ENCODE measurements at places on chromosomes 16 and 17.

DNA sequence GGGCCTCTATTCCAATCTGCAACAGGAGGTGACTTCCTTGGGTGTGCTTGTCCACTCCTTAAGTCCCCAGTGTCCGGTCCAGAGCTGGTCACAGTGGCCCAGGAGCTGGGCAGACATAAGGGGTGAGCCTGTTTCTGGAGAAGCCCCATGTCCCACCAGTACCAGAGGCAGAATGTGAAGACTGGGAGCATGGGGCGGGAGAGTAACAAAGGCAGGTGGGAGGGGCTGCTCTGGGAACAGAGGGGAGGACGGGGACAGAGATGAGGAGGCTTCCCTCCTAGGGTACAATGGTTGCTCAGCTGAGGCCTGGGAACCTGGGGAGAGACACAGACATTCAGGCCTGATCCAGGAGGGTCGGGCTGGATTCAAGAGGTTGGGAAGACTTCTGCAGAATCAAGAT lies 323.3 kb upstream of the TNRC6C start:
- no peak for DNase-seq

- peak; percentile 79 for DNase-seq
Observed at GRCh38 chr17:5419959-5420653, at the start of gene RPAIN. Gene RPAIN, plus strand, starts transcription at chr17:5420182. Its CDS starts 29 bp downstream, at chr17:5420211.

- DNase-seq = no peak
Observed at GRCh38 chr16:13953501-13953900, 33.5 kb downstream of the ERCC4 start.

DNA sequence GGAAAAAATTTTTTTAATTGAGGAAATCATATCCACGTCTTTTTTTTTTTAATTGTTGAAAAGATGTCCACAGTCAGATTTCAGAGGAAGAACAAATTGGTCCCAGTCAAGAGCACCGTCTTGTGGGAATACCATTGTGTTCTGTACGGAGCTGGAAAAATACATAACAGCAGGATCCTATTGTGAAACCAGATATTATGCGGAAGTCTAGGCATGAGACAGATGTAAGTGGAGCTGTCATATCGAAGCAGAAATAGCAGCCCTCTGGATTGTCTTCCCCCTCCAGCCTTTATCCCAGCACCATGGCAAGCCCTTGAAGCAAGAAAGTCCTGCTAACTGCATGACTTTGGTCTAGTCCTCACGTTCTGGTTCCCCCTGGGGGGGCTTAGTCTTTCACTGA lies 391.6 kb upstream of the ASIC2 start:
- DNase-seq = no peak

DNA sequence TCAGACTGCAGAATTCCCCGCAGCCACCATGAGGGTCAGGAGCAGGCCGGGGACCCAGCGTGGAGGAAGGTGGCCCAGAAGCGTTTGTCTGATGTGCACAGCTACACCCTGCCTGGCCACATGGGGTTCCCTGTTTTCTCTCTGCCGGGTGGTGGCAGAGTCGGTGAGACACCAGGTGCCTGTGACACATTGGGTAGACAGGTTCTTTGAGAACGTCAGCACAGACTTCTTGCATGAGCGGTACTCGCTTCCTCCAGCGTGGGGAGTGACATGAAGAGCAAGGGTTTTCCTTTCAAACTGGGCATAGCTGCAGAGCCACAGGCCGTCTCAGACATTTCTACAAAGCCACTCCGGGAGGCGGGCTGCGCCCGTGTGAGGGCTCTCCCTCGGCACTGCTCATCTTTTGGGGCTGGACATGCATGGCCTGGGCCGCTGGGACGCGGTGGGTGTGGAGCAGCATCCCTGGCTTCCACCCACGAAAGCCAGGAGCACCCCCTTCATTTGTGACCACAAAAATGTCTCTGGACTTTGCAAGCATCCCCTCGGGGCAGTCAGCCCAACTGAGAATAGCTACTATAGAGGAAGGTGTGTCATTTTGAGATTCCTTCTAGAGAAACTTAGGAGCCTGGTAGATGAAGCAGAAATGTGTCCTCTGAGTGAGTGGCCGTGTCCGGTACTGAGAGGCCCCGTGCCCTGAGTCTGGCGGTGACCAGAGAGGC lies 26.0 kb downstream of the NME3 start:
- DNase-seq = no peak

- no peak for DNase-seq
Observed at GRCh38 chr16:22732400-22732799, 81.6 kb upstream of the HS3ST2 start.

DNA sequence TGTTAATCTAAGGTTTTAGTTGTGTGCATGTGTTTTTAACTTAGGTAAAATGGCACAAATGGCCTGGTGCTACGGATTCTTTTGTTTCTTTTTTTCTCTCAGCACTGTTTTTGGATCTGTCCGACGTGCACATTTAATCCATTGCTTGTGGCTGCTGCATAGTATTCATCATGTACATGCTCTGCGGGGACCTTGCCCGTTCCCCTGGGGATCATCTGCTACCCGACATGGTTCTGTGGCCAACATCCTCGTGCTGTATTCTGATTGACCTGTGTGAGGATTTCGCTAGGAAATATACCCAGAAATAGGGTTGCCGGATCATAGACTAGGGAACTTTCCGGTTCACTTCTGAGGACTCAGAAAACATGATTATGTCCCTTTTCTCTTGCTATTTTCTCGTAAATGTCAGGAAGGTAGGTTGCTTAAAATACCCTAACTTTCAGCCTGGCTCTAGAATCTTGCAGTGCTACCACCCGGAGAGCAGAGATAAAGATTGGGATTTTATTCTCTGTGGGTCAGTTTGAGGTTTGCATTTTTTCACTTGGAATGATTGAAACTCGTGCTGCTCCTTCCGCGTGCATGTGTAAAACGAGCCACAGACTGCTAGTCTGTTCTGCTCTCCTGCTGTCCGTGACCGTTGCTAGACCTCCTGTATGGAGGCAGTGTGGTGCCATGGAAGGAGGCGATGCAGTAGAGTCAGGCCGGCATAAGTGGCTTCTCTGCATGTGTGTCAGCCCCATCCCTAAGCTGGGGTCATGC lies 42.9 kb downstream of the LDHD start:
- DNase-seq = no peak

DNA sequence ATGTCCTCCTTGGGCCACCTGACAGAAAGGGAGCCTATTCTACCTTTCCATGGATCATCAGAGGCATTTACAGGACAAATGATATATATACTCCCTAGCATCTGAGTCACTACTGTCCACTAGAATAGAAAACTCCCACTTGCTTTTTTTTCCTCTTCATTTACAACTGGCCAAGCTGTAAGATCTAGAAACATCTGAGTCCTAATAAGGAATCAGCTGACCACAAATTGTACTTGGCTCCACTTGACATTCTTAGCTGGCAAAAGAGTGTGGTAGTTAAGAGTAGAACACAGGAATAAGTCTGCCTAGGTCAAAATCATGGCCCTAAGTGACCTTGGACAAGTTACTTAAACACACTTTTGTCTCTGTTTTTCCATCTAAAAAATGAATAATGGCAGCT lies 5.2 kb downstream of the RUSF1 start:
- DNase-seq = no peak

- peak; percentile 97 for DNase-seq
Observed at GRCh38 chr17:7035591-7036368, at the start of gene SLC16A13. Gene SLC16A13, plus strand, starts transcription at chr17:7036015. Its CDS starts 368 bp downstream, at chr17:7036383.

DNA sequence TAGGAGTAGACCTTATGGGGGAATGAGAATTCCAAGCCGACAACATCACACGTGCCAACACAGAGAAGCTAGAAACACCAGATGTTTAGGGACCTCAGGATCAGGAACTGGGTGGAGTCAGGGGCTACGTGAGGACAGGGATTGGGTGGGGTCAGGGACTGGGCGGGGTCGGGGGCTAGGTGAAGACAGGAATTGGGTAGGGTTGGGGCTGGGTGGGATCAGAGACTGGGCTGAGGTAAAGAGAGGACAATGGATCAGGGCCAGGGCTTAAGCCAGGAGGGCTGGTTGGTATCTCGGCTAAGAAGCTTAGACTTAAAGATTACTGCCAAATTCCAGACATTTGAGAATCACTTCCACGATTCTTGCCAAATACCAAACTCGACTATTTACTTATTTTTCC lies 11.6 kb downstream of the TEKT5 start:
- DNase-seq = no peak

- no peak for DNase-seq
Observed at GRCh38 chr17:17084941-17085340, 42.7 kb downstream of the MPRIP start.

DNA sequence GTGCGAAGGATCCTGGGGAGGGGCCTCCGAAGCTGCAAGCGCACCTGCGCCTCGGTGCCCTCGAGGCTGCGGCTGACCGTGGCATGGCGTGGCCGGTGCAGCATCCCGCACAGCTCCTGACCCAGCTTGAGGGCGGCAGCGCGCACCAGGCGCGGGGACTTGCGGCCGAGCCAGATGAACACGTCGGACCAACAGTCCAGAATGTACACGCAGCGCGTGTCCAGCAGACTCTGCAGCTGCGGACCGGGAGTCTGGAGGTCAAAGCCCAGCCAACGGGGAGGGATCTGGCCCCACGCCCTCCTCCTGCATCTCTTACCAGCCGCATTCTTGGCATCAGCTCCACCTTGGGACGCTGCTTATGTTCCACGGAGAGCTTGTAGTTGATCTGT lies 10.9 kb downstream of the FLII start:
- no peak for DNase-seq

DNA sequence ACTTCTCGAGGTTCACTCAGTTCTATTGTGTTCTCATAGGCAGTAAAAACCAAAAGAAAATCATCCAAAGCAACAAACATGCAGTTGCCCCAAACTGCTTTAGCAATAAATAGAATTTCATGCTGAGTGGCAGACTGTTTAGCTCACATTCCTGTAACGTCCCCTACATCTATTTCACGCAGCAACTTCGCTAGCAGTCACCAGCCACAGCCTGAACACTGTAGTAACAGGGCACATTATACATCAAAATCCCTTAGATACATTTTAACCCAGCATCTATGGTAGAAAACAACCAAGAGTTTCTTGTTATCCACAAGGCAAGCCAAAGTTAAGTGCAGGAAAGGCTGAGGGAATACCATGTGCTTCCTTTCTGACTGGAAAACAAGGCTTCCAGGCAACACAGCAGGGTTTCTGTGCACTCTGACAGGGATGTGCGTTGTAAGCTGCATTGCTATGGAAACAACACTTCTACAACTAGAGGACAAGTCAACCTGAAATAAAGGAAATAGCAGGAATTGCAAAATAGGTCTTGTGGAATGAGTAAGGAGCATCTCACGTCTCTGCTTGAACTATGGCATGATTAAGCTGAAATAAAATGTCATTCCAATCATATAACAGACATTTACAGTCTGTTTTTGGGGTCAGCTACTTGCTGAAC lies 55.4 kb downstream of the CFDP1 start:
- no peak for DNase-seq

DNA sequence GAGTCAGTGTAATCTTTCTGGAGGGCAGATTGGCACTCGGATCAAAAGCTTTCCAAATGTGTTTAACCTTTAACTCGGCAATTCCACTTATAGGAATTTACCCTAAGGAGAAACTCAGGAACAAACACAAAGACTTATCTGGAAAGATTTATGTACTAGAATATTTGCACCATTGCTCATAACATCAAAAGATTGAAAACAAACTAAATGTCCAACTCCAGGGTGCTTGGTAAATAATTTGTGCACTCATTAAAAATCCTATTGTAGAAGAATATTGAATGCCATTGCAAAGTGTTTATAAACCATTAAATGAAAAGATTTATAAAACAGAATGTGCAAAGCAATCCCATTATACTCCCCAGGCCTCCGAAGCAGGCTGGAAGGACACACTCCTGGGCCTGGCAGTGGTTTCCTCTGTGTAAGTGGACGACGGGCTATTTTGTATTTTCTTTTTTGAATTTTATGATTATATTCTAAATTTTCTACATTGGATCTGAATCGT lies 18.7 kb upstream of the RBFOX3 start:
- no peak for DNase-seq

GRCh38 chr16:72597938-72598337 lies 426.0 kb upstream of the PMFBP1 start:
- DNase-seq = no peak

GRCh38 chr17:75250009-75250471 lies 11.4 kb downstream of the GGA3 start:
- peak; percentile 66 for DNase-seq

GRCh38 chr17:27978689-27979175 lies 63.7 kb upstream of the NLK start:
- DNase-seq = no peak

DNA sequence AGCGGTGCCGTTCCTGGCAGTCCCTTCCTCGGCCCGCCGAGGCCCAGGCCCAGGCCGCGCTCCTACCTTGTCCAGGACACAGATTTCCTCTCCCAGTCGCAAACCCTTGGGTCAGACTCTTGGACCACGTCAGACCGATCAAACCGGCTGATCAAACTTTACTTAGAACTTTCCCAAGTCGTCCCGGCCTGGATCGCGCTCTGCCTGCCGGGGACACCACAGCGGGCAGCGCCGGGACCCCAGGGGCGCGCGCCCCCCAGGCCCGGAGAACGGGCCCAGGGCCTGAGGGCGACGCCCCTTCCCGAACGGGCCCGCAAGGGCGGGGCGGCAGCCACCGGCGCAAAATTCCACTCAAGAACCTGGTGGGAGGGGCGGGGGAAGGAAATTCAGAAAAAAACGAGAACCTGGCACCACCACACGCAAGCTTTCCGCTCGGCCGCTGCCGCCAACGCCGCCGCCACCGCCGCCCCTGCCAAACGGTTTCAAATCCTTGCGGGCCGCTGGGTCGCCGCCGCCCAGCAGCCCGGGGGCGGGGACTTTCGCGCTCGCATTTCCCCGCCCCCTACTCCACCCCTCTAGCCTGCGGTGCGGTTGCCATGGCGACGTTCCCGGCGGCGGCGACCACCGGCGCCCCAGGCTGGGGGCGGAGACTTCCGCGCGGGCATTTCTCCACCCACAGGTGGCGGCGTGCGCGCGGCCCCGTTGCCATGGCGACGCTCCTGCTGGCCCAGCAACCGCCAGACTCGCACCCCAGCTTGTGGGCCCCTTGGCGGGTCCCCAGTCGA lies at the start of gene CEP112:
CEP112 (minus strand) TSS at position 541 of the 785 bp plus-strand sequence.
- peak; percentile 87 for DNase-seq

DNA sequence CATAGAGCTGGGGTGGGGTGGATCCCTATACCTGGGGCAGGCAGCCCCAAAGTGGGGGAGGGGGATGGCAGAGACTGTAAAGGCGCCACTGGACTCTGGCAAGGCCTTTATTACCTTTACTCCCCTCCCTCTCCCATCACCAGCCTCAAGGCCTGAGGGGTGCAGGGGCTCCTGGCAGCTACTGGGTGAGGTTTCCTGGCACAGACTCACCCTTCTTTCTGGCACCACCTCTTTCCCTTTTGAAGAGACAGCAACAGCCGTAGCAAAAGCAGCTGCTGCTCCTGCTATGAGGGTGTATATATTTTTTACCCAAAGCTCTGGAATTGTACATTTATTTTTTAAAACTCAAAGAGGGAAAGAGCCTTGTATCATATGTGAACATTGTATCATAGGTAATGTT lies 17.6 kb downstream of the RAPGEFL1 start:
- DNase-seq = no peak

- no peak for DNase-seq
Observed at GRCh38 chr17:78576389-78577112, 645 bp downstream of the DNAH17 start.

GRCh38 chr16:79096246-79096645 lies 504.3 kb downstream of the MAF start:
- DNase-seq = no peak

Measured in stimulated activated CD8-positive, alpha-beta memory T cell treated with anti-CD3 and anti-CD28 coated beads, Interleukin-15, amount 100 ng/mL, for 4 hours (primary cell).